ENCODE measurements at places on chromosomes 4 and X.

DNA sequence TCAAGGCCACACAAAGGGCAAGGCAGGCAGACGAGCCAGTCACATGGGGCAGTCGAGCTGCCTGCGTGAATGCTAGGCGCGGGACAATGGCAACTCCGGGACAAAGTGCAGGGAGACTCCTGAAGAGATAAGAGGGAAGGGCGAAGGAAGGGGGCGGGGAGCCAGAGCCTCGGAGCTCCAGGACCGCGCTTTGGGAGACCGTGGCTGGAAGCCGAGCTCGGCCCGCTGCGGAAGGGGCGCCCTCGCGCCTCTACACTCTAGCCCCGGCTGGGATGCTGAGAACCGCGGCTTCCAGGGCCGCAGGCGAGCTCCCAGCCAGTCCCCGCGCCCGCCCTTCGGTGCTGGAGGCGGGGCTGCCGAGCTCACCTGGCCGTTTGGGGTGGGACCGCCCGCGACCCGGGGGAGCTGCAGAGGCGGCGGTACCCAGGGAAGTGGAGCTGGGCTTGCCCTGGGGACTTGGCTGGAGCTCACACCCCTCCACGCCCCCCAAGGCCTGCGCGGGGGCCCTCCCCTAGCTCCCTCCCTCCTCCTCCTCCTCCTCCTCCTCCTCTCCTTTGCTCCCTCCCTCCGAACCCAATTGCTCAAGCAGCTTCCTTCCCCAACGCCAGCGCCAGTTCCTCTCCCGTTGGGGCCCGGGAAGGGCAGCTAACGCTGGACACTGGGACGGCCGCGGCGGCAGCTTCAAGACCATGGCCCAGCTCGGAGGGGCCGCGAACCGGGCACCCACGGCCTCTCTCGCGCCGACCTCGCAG lies at the start of gene SOWAHD:
Gene SOWAHD (plus strand): TSS at position 610 of the 752 bp plus-strand sequence. CDS start 80 bp downstream, at position 690.
- DNase-seq = no peak

DNA sequence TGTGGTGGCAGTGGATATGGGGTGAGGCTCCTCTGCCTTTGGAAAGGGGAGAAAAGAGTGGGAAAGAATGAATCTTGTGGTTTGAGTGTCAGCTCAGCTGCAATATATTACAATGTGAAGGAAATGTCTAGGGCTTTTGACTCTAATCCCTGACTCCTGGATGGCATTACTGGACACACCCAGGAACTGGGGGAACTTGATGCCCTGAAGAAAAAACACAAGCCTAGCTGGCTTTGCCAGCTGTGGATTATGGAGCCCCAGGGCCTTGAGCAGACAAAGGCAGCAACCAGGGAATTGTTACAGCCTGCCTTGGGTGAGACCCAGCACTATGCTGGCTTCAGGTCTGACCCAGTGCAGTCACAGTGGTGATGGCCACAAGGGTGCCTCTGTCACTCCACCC lies 57.1 kb upstream of the CYSLTR1 start:
- no peak for DNase-seq

DNA sequence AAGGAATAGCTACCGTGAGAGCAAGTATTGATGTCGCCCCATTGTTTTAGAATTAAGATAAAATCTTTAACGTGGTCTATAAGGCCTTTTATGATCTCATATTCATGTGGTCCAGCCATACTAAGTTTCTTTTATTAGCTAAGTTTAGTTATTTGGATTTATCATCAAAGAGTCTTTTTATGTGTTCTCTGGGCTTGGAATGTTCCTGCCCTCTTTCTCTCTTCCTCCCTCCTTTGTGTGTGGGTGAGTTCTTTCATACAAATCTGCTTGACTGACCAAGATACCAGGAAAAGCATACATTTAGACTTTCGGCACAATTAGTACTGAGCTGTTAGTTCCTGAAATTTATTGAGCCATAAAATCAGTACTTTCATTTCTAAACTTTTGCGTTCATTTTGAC lies 11.3 kb downstream of the TDO2 start:
- no peak for DNase-seq

GRCh38 chr4:158299459-158300007 lies 89.2 kb downstream of the TMEM144 start:
- DNase-seq = no peak

- DNase-seq = no peak
Observed at GRCh38 chr4:111707491-111707890, 437.8 kb upstream of the FAM241A start.

GRCh38 chr4:126777649-126778048 lies 855.1 kb upstream of the INTU start:
- no peak for DNase-seq

DNA sequence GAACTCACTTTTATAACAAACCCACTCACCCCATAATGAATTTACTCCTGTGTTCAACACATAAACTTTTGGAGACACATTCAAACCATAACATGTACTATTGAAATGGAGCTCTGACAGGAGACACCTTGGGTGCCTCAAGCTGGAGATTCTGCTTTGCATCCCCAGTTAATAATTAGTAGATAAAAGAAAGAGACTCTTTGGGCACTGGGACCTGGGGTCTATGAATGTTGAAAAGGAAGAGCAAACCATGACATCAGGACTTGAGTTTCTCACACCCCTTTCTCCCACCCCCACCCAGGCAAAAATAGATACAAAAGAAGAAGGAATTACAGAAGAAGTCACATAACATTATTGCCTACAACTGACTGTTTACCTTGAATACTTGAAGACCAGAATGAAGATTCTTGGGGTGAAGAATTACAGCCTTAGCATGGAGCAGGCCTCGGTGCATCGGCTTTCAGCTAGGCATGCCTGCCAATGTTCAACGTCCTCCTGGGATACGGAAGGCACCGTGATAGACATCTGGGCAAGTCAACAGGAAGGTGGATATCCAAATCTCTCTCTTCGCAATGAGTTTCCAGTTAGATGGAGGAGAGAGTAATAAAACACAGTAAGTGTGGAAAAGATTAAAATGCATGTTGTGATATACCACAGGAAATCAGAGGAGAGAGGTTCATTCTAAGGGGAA lies 316.0 kb downstream of the TRIML1 start:
- DNase-seq = no peak

GRCh38 chrX:56309881-56310280 lies 77.7 kb downstream of the KLF8 start:
- no peak for DNase-seq

DNA sequence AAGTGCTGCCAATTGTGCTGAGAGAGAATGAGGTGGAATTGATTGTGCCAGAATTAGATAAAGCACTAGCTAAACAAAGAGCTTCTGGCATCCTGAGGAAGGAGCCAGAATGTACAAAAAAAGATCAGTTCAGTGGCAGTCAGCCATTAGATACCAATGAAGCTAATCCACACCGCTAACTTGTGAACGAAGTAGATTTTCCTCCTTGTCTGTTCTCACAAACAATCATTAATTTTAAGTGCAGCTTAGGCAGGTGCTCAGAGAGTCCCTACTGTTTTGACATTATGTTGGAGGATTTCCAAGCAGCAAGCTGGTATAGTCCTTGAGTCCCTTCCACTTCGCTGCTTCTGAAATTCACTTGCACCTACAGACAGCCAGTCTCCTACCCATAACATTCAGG lies 617.4 kb downstream of the CENPC start:
- no peak for DNase-seq

- DNase-seq = no peak
Observed at GRCh38 chr4:3686753-3687152, 79.4 kb upstream of the ADRA2C start.

DNA sequence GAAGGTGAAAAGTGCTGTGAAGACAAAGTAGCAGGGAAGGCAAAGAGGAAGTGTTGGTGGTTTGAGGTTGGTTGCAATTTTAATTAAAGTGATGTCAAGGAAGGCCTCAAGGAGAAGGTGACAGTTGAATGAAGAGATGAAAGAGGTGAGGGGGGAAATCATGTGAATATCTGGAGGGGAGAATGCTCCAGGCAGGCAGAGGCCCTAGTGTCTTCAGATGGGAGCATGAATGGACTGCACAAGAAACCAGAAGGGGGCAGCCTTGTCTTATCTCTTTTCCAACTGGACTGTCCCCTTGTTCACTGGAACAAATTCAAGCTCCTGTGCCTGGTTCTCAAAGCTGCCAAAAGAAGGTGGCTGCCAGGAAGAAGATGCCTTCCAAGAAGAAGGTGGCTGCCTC lies 68.4 kb downstream of the MAOB start:
- DNase-seq = no peak

DNA sequence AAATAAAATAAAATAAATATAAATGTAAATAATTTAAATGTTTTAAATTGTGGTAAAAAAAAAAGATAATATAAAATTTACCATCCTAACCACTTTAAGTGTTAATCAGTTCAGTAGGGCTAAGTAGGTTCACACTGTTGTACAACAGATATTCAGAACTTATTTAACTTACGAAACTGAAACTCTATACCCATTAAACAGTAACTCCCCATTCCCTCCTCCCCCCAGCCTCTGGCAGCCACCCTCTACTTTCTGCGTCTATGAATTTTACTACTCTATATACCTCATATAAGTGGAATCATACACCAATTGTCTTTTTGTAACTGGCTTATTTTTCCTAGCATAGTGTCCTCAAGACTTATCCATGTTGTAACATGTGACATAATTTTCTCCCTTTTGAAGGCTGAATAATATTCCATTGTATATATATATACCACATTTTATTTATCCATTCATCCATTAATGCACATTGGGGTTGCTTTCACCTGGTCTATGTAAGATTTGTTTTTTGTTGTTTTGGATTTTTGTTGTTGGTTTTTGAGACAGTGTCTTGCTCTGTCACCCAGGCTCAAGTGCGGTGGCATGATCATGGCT lies 32.5 kb upstream of the ELF2 start:
- DNase-seq = no peak

DNA sequence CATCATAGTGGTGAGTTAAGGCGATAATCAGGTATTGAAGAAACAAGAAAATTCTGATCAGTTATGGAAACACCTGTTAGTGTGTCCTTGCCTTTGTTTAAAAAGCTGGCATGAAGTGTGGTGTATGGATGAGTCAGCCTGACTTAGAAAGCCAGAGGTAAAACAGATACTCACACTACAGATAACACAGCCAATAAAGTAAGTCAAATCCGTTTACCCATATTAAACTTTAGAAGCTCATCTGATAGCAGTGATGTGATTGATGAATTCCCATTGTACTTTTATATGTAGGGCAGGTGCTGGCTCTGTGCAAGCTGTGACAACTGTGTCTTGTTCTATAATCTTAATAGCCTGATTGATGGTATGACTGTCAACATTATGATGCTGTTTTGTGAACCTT lies 1392.7 kb upstream of the IGFBP7 start:
- no peak for DNase-seq

DNA sequence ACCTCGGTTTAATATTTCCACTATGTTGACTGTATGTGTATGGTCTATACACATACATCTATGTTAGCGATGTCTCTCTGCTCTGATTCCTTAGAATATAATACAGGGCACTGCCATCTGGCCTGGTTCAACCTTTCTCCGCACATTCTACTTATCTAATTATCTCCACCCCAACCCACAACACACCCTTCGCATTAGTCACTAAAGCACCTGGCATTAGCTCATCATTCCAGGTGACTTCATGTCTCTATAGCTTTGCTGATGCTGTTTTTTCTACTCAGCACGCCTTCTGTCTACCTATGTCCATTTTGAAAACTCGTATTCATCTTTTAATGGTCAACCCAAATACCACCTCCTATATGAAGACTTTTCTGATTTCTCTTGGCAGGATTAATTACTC lies 425.2 kb upstream of the RASGEF1B start:
- no peak for DNase-seq

- DNase-seq = no peak
Observed at GRCh38 chr4:183407635-183408464, 36.6 kb upstream of the CDKN2AIP start.

DNA sequence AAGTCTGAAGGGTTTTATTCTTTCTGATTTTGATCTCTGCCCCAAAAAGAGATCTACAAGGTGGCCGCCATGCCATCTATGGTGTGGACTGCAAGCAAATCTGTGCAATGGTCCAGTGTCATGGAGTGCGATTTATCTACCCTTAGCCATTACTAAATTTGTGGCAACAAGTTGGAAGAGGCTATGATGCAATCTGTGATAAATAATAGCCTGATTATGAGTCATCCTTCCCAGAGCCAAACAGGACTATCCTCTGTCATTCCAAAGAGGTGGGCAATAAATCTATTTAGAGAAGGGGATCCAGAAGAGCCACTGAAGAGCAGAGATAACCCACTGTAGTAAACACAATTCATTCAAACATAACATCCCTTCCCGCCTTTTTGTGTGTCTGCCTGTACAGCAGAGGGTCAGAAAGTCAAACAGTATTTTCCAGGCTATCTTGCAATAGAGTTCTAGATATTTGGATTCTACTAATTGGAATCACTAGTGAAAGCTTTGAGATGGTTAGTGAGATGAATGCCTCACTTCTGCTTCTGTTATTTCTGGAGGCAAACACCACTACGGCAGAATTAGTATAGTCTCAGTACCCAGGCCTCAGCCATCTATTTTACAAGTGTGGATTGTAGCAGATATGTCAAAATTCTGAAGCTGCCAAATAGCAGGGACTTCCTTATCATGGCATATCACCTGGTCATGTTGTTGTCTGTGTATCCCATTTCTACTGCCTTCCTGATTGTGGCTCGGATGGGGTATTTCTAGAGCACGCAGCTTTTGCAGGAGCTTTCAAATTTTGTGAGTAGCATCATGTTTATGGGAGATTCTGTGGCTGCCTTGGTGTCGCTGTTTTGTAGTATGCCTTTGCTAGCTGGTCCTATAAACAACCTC lies 192.0 kb downstream of the SMIM20 start:
- no peak for DNase-seq

DNA sequence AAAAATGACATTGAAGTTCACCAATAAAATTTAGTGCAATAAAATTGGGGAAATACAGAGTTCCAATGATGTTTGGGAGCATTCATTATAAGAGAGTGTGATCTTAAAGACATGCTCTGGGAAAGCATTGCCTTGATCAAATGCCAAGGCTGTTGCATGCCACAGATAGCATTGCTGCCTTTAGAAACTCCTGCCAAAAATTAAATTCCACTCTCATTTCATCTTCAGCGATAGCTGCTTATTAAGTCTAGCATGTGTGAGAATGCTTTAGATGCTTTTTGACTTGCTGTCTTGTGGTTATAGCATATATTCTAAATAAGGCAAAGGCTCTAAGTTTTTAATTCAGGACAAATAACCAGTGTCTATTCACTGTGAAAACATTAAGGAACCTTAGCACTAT lies 49.3 kb downstream of the NPNT start:
- no peak for DNase-seq

DNA sequence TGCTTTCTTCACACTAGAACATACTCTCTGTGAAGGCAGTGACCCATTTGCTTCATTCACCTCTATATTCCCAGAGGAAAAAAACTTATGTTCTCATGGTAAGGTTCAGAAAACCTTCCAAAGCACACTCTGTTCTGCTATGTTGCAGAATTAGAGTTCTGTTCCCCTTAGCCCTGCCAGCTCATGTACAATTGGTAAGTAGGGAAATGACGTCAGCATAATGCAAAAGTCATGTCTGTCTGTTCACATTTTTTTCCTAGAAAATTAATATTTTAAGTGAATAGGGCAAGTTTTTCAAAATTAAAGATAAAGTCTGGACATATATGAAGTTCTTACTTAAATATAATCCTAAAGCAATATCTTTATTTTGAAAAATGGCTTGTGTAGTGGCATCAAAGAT lies 443.6 kb downstream of the GALNTL6 start:
- no peak for DNase-seq

- DNase-seq = no peak
Observed at GRCh38 chr4:21888195-21888976, 60.2 kb downstream of the KCNIP4 start.

GRCh38 chrX:154466907-154467306 lies 8.8 kb downstream of the PLXNA3 start:
- no peak for DNase-seq
